ENCODE measurements at places on chromosomes 3 and 15. TPM values are rescaled to one million over a fixed set of nuclear protein-coding genes. Genes with fewer than 3 reads are reported as not detected.

GRCh38 chr3:173411375-173411973, 13.9 kb downstream of the NLGN1 start:
- no peaks in the 10 kb centered on the region for H3K4me1 ChIP-seq
- no peaks in the 10 kb centered on the region for H3K36me3 ChIP-seq
- H3K27ac ChIP-seq, result no peak overlapping the region

GRCh38 chr3:175093748-175094147, 234.6 kb downstream of the NAALADL2 start:
- H3K4me1 ChIP-seq, result no peaks in the 10 kb centered on the region
- DNase-seq, result no peak
- H3K36me3 ChIP-seq, result no peaks in the 10 kb centered on the region
- no peak overlapping the region for H3K27ac ChIP-seq
- no peak overlapping the region for H3K4me3 ChIP-seq

GRCh38 chr15:83324799-83325198, 40.3 kb upstream of the BNC1 start:
- no peak overlapping the region for H3K27ac ChIP-seq
- H3K36me3 ChIP-seq, result no peaks in the 10 kb centered on the region
- H3K4me1 ChIP-seq, result no peaks in the 10 kb centered on the region
- H3K27me3 ChIP-seq, result peaks cover 9% of the 10 kb centered on the region
- H3K4me3 ChIP-seq, result no peak overlapping the region
- no peak for DNase-seq

- DNase-seq, result no peak
- no peak overlapping the region for H3K27ac ChIP-seq
- H3K36me3 ChIP-seq, result no peaks in the 10 kb centered on the region
Observed at GRCh38 chr15:91839867-91840266, 13.6 kb upstream of the SLCO3A1 start.

- no peak for DNase-seq
- no peak overlapping the region for H3K27ac ChIP-seq
- peaks cover 13% of the 10 kb centered on the region for H3K36me3 ChIP-seq
- H3K4me3 ChIP-seq, result no peak overlapping the region
Observed at GRCh38 chr15:90647326-90647725, 69.8 kb upstream of the BLM start.

DNA sequence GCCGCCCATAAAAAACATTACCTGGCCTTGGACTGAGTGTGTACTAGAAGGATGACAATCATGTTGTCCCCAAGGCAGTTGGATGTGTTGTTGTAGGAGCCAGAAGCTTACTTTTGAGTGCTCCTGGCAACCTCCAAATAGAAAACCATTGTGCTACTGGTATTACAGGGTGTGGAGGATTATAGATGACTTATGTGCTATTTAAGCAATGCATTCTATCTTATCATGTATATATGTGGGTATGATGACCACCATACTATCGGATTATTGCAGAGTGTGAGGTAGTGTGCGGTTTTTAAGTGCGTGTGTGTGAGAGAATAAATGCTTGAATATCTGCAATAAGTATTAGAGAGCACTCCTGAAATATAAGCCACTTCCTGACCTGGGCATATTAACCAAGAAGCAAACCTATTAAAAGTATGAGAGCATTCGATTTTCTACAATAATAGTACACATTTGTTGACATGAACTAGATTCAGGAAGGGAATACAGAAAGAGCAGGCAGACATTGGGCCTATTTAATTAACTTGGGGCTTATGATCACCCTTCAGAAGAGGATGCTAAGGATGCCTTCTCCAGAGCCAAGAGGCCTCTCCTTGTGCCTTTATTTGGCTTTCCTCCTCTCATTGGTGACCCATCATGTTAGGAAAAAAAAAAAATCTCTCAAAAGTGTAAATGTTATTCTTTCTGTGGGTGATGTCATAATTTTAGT, 11.7 kb upstream of the MBNL1 start:
- H3K36me3 ChIP-seq, result no peaks in the 10 kb centered on the region
- peaks cover 91% of the 10 kb centered on the region for H3K4me1 ChIP-seq
- H3K4me3 ChIP-seq, result peak overlapping the region; percentile 58
- no peaks in the 10 kb centered on the region for H3K27me3 ChIP-seq

DNA sequence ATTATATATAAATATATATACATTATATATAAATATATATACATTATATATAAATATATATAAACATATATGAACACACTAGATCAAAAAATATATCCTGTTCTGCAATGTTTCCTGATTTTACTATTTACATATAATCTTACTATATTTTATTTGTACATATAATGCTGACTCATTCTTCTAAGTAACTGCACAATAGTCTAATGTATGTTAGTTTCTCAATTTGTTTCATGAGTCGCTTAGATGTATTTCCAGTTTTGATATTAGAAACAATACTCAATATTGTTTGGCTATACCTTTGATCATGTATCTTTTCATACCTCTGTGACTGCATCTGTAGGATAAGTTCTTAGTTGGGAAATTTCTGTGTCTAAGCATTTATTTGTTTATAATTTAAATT, 669.9 kb upstream of the CCDC54 start:
- H3K27me3 ChIP-seq, result peaks cover 3% of the 10 kb centered on the region
- H3K4me1 ChIP-seq, result no peaks in the 10 kb centered on the region
- DNase-seq, result no peak
- no peaks in the 10 kb centered on the region for H3K36me3 ChIP-seq

- H3K27me3 ChIP-seq, result no peaks in the 10 kb centered on the region
- H3K4me3 ChIP-seq, result no peak overlapping the region
- DNase-seq, result no peak
- no peak overlapping the region for H3K27ac ChIP-seq
- H3K4me1 ChIP-seq, result no peaks in the 10 kb centered on the region
Observed at GRCh38 chr3:63538919-63539318, 113.6 kb upstream of the SNTN start.

GRCh38 chr15:40846841-40847222, 3.0 kb downstream of the SPINT1 start:
- peaks cover 27% of the 10 kb centered on the region for H3K4me1 ChIP-seq
- DNase-seq, result no peak
- H3K27me3 ChIP-seq, result peaks cover 6% of the 10 kb centered on the region
- H3K4me3 ChIP-seq, result no peak overlapping the region
- H3K36me3 ChIP-seq, result no peaks in the 10 kb centered on the region
- H3K27ac ChIP-seq, result no peak overlapping the region

- H3K4me1 ChIP-seq, result no peaks in the 10 kb centered on the region
- DNase-seq, result no peak
- no peak overlapping the region for H3K4me3 ChIP-seq
- H3K27ac ChIP-seq, result no peak overlapping the region
- H3K36me3 ChIP-seq, result peaks cover 1% of the 10 kb centered on the region
Observed at GRCh38 chr3:3893590-3893989, 94.4 kb downstream of the LRRN1 start.

DNA sequence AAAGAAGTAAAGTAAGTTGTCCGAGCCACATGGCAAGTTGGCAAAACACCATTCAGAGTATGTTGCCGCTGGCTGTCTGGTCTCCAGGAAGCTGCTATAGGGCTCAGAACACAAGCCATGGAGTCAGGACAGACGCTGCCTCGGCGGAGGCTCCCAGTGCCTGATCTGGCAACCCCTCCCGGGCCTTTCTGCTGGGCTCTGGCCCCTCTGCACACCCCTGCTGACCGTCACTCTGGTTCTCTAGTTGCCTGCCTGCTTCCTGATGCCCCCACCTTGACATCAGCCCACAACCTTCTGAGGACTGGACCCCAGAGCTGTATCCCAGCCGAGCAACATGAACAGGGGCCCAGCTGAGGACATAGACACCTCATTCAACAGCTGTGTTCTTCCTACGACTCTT, 39.1 kb downstream of the MGLL start:
- no peaks in the 10 kb centered on the region for H3K4me1 ChIP-seq
- no peak overlapping the region for H3K27ac ChIP-seq
- H3K36me3 ChIP-seq, result no peaks in the 10 kb centered on the region
- no peaks in the 10 kb centered on the region for H3K27me3 ChIP-seq

GRCh38 chr15:60859996-60860494, 369.1 kb downstream of the RORA start:
- no peak for DNase-seq
- H3K36me3 ChIP-seq, result no peaks in the 10 kb centered on the region
- no peak overlapping the region for H3K4me3 ChIP-seq

DNA sequence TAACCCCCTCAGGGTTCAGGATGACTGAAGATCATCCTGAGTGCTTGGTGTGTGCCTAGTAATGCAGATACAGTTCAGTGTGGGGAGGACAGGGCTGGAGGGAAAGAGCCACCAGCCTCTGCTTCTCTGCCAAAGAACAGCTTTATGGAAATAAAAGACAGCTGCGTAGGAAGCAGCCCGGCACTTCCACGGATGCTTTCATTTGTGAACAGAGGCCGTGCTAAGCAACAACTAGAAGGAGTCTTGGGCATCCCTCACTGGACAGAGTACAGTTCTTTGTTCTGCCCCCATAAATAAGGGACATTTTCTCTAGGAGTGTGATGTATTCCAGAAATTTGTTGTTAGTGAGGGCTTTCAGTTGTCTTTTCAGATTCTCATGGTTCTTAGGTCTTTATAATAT, 194.8 kb upstream of the RGMA start:
- no peaks in the 10 kb centered on the region for H3K4me1 ChIP-seq
- H3K27ac ChIP-seq, result no peak overlapping the region
- no peak overlapping the region for H3K4me3 ChIP-seq
- H3K27me3 ChIP-seq, result peaks cover 13% of the 10 kb centered on the region
- no peaks in the 10 kb centered on the region for H3K36me3 ChIP-seq

GRCh38 chr3:57582474-57583168, 14.5 kb downstream of the ARF4 start:
- DNase-seq, result no peak
- H3K36me3 ChIP-seq, result peaks cover 28% of the 10 kb centered on the region
- no peaks in the 10 kb centered on the region for H3K27me3 ChIP-seq
- H3K4me3 ChIP-seq, result no peak overlapping the region
- no peak overlapping the region for H3K27ac ChIP-seq

DNA sequence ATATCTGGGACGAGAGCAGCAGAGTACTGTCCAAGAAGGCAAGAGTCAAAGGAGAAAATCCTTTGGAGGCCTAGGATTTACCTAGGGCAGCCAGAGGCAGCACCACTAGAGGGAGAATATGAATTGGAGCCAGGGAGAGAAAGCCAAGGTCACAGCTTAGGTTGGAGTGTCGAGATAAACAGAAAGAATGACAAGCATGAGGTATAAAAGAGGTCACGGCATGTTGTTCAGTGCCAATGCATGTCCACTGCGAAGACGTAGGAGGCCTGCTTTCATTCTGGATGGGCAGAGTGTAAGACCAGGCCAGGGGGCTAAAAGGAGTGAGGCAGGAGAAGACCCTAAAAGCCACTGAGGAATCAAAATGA, 47.2 kb downstream of the THBS1 start:
- H3K36me3 ChIP-seq, result peaks cover 11% of the 10 kb centered on the region
- H3K4me3 ChIP-seq, result no peak overlapping the region
- H3K4me1 ChIP-seq, result peaks cover 77% of the 10 kb centered on the region
- no peak overlapping the region for H3K27ac ChIP-seq

DNA sequence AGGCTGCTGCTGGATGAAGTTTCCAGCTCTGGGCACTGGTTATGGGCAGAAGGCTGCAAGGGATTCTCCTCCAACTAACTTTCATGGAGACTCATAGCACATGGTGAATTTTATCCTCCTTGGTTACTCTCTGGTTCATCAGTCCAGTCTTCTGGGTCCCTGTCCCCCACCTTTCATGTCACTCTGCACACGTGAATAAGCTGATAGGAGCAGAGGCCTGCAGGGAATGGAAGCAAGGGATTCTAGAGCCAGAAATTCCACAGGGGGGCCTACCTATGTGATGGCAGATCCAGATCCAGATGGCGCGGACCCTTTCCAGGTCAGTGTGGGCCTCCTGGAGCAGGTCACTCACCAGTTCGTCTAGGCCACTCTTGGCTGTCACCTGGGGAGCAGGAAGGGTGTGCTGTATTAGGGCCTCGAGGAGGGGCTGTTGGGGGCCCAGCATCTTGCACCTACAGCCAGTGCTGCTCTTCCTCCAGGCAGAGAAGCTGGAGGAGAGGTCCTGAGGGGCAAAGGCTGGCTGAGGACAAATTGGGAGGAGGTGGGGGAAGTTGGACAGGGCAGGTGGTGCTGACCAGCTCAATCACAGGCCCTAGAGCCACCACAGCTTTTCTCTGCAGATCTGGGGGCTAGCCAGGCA, 30.2 kb downstream of the KY start:
- DNase-seq, result no peak
- no peak overlapping the region for H3K4me3 ChIP-seq
- H3K4me1 ChIP-seq, result no peaks in the 10 kb centered on the region

DPPA2 gene
- not detected for total RNA-seq

FAM3D gene
- not detected for total RNA-seq

ALPK3 gene
- 0.12 TPM for total RNA-seq

ABHD17C gene
- total RNA-seq, result 6.1 TPM

CPNE9 gene
- not detected for total RNA-seq

CCR8 gene
- total RNA-seq, result 0.51 TPM

STRIT1 gene
- not detected for total RNA-seq

MASP1 gene
- not detected for total RNA-seq

All from activated CD4-positive, alpha-beta memory T cell treated with anti-CD3 and anti-CD28 coated beads for 36 hours (primary cell).